Renal cortical epithelial cell (primary cell): ENCODE measurements at places on chromosomes 6 and 20.
A peak's percentile ranks its signal among the peaks of the same experiment; 100 is the strongest.

DNA sequence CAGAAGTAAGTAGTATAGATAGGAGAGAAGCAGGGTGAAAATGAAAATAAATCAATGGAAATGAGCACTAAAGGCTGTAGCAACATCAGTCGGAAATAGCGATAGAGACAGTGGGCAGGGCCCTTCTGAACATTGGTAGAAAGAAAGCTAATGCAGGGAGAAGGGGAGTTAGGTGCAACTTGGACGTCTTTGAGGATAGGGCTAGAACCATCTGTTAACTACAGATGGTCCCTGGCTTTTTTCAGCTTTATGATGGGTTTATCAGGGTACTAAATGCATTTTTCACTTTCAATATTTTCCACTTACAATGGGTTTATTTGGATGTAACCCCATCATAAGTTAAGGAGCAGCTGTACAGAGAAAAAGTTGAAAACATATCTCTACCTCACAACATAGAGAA lies 72.8 kb upstream of the CNR1 start:
- DNase-seq: no peak

DNA sequence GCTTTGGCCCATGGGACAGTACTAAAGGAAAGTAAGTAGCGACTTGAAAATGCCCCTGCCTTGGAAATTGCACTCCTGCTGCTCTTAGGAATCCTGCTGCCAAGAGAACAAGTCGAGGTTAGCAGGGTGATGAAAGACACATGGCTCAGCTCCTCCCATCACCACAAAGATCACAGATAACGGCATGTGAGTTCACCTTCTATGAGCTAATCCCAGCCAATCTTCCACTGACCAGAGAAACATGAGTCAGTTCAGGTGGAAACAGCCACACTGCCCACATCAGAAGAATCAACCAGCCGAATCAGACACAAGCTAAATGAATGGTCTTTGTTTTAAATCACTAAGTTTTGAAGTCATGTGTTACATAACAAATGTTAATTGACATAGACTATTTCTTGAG lies 106.3 kb downstream of the PRKN start:
- peak; percentile 96 for DNase-seq

- DNase-seq: peak; percentile 34
Observed at GRCh38 chr6:121647905-121648304, 212.5 kb downstream of the GJA1 start.

GRCh38 chr6:108947114-108947854 lies 99.1 kb downstream of the ARMC2 start:
- DNase-seq: peak; percentile 99

DNA sequence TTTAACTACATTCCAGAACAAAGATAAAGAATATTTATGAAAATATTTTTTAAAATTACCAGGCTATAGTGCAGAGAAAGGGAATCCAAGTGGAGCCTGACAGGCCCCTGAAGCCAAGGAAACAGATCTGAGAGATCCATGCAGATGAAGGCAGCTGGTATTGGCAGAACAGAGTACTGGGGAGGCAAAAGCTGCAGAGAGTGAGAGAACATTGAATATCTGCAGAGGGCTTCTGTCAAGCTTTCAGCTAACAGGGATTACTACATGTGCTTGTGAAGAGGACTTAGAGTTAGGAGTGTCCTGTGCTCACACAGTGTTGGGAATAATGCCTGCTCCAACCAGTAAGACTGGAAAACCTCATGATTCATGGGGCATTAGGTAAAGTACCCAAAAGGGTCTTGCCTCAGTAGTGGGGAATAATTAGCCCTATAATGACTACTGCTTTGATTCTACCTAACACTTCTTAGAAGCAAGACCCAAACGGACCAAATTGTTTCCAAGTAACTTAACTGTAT lies 657.2 kb downstream of the DHX35 start:
- no peak for DNase-seq

DNA sequence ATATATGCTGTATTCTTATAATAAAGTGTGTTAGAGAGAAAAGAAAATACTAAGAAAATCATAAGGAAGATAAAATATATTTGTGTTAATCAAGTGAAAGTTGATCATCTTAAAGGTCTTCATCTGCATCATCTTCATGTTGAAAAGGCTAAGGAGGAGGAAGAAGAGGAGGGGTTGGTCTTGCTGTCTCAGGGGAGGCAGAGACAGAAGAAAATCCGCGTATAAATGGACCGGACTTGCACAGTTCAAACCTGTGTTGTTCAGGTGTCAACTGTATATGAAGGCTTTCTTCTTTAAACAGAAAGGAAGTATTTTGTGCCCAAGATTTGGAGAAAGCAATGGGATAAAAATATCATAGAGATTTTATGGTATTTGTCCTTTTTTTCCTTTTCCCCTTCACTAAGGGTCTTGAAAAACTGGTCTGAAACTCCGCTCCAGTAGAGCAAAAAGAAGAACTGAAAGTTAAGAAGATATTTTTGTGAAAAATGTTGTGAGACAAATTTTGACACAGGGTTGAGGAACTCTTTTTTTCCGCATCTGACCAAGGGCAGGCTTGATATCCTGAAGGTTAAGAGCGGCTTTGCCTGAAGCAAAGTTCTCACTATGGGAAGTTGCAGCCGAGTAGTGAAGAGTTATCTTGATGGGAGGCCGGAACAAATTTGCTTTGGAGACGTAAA lies 350.7 kb downstream of the LAMA2 start:
- DNase-seq: no peak

DNA sequence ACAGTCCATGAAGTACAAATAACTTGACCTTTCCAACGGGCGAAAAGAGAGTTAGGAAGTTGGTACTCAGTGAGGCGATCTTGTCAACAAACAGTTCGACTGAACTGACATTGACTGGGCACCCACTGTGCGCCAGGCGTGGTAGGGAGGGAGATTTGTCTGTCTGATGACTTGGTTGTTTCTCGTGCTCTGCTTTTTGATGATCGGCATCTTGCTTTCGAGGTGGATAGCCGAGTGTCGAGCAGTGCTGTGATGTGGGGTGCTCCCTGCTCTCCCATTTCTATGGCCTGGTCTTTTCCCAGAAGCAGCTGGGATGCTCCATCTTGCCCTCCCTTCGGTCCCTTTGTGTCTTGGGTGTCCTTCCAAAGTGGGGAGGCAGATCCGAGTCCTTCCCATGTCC lies 30.4 kb downstream of the RPP40 start:
- DNase-seq: no peak

GRCh38 chr6:54191461-54191860 lies 80.2 kb downstream of the MLIP start:
- peak; percentile 31 for DNase-seq

- DNase-seq: no peak
Observed at GRCh38 chr6:130890521-130890971, 63.3 kb downstream of the SMLR1 start.

DNA sequence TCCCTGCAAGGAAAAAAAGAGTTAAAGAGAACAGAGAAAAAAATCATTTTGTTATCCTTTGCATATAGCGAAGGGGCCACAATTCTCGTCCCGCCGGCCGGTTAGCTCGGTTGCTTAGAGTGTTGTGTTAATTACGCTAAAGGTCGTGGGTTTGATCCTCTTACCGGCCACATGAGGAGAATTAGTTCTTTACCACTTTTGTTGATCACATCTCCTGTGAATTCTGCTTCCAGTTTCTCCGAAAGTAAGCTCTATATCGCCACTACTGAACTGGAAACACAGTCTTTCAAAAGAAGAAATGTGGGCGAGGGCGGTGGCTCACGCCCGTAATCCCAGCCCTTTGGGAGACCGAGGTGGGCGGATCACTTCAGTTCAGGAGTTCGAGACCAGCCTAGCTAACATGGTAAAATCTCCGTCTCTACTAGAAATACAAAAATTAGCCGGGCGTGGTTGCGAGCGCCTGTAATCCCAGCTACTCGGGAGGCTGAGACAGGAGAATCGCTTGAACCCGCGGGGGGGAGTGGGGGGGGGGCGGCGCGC lies 13.4 kb downstream of the PRSS16 start:
- no peak for DNase-seq

- DNase-seq: peak; percentile 95
Observed at GRCh38 chr20:10708351-10709185, 34.8 kb upstream of the JAG1 start.

GRCh38 chr6:36649701-36650484 lies 28.6 kb upstream of the CDKN1A start:
- no peak for DNase-seq

DNA sequence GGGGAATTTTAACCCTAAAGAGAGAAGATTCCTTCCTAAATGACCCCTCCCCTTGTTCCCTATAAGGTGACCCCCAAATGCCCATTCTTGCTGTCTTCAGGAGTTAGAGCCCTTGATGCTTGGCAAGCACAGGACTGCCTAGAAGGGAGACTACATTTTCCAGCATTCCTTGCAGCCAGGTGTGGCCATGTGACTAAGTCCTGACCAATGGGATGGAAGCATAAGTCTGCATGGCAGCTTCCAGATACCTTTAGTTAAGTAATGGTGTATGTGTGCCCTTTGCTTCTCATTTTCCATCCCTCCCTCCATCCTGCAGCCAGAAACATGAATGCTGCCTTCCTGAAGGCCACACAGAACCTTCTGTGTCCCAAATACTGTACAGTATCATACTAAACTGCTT lies 5.5 kb downstream of the BFSP1 start:
- peak; percentile 56 for DNase-seq

DNA sequence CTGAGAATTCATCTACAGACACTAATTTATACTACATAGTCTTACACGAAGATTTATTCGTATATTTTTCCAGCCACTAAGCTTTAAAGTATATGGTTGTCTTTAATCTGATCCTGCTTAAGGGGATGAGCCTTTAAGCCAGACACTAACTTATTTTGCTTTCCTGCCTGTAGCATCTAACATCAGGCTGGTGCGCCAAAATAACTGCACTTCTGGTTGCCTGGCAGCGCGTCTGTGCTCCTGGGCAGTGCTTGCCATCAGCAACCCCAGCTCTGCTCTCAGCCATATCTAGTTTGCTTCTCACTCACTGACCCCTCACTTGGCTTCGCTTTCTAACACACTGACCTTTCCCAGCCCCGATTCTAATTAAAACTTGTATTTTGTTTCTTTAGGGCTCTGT lies 21.8 kb downstream of the HMGCLL1 start:
- no peak for DNase-seq

DNA sequence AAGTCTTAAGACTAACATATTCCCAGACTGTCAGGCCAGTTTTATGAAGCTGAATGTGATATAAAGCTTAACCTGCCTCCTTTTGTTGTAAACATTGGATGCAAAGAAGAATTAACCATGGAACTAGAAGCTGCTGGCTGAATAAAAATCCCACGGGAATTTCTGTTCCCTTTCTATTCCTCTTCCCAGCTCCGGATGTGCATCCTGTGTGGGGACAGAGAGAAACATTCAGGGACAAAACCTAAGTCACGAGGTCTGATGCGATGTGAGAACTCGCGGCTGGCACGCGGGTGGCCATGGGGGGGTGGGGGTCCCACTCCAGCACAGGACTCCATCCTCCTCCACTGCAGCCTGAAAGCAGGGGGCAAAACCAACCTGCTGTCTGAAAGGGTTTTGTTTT lies 32.2 kb downstream of the RAMACL start:
- DNase-seq: no peak

GRCh38 chr20:60092729-60093128 lies 134.5 kb downstream of the CDH26 start:
- DNase-seq: no peak

GRCh38 chr6:48113130-48113529 lies 2.1 kb upstream of the PTCHD4 start:
- no peak for DNase-seq

GRCh38 chr6:87164004-87164403 lies 8.6 kb downstream of the ZNF292 start:
- DNase-seq: no peak

DNA sequence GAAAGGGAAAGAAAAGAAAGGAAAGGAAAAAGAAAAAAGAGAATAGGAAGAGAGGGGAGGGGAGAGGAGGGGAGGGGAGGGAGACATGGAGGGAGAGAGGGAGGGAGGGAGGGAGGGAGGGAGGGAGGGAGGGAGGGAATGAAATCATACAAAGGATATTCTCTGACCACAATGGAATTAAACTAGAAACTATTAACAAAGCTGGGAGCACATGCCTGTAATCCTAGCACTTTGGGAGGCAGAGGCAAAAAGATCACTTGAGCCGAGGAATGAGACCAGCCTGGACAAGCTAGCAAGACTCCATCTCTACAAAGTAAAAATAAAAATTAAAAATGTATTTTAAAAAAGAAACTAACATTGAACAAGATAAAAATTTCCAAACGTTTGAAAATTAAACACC lies 62.8 kb downstream of the ILRUN start:
- DNase-seq: no peak

- peak; percentile 1 for DNase-seq
Observed at GRCh38 chr6:9126878-9127560, 691.7 kb upstream of the SLC35B3 start.

DNA sequence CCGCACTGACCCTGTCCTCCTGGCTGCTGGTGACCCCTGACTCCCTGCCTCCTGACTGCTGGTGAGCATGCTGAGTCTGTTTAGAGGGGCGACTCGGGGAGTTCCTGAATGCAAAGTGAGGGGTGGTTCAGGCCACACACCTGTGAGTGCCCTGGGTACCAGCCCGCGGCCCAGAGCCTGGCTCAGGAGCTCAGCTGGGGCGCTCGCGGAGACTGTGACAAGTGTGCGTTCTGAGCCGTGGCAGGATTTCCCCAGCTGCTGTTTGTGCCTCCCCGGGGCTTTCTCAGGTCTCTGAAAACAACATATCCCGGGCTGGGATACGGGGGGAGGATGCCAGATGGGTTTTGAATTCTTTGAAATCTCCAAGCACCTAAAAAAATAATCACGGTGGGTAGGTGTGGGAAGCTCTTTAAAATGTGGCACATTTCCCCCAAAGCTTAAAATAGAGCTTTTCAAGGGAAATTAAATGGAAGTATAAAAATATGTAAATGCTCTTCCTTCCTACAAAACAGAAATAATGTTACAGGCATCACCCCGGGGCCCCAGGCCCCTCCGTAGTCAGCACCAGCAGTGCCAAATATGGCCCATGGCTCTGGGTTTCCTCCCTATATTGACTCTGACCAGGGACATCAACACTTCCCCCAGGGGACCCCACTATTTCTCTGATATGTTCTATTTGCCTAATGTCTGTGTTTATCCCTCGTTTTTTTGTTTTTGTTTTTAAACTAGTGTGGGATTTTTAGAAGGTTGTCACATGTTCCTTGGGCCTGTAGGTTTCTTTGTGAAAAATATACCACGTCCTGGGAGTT lies 49.9 kb upstream of the TAGAP start:
- DNase-seq: no peak

- DNase-seq: no peak
Observed at GRCh38 chr20:33883164-33883563, 72.0 kb downstream of the CHMP4B start.

- DNase-seq: peak; percentile 33
Observed at GRCh38 chr6:134261766-134262165, 56.1 kb downstream of the SGK1 start.

DNA sequence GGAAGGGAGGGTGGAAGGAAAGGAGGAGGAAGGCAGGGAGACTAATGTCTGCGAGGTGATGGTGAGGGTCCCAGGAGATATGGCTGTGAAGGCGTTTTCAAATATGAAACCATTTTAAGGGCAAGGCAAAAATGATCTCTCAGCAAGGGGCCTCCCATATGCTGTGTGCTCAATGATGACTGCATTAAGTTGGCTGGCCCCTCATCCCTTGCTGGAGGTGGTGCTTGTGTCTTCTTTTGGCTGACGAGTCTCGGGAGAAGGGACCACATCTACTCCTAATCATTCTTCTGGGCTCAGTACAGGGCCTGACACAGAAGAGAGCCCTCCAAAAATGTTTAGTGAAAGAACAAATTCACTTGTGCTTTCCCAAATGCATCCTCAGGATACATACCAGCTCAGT lies 23.0 kb upstream of the MRPS18A start:
- DNase-seq: no peak

GRCh38 chr6:99822741-99823512 lies 171.1 kb downstream of the MCHR2 start:
- peak; percentile 70 for DNase-seq

GRCh38 chr20:59019217-59019616 lies at the start of gene TUBB1:
TUBB1 (plus strand) TSS chr20:59019429; CDS start chr20:59019523, 94 bp downstream.
- no peak for DNase-seq
